A172 (cell line): ENCODE measurements at places on chromosomes 12 and 14. TPM values are rescaled to one million over a fixed set of nuclear protein-coding genes. Genes with fewer than 3 reads are reported as not detected.
A peak's percentile ranks its signal among the peaks of the same experiment; 100 is the strongest.

GRCh38 chr12:45226021-45226420 lies 10.1 kb downstream of the ANO6 start:
- no peak for DNase-seq

- no peak for DNase-seq
These were observed 111.9 kb downstream of the BEGAIN start for GRCh38 chr14:100475268-100475667.

Gene HCAR2
- total RNA-seq = not detected in 2 replicates

DNA sequence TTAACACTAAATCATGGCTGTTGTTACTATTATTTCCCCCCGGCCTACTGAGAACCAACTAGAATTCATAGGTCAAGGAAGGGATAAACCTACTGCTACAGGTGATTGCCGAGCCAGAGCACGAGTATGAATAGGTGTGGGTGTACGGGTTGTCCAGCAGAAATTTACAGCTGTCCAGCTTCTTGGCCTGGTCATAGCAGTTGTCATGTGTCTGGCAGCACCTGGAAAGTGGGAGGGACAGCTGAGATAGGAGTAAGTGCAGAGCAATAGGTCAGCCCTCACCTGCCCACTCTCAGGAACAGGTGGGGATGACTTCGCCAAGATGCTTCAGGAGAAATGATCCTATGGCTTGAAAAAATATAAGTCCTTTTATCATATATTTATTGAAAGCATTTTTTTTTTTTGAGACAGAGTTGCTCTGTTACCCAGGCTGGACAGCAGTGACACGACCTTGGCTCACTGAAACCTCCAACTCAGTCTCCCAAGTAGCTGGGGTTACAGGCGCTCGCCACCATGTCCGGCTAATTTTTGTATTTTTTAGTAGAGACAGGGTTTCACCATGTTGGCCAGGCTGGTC lies 2.6 kb downstream of the PLA2G1B start:
- no peak for DNase-seq

DNA sequence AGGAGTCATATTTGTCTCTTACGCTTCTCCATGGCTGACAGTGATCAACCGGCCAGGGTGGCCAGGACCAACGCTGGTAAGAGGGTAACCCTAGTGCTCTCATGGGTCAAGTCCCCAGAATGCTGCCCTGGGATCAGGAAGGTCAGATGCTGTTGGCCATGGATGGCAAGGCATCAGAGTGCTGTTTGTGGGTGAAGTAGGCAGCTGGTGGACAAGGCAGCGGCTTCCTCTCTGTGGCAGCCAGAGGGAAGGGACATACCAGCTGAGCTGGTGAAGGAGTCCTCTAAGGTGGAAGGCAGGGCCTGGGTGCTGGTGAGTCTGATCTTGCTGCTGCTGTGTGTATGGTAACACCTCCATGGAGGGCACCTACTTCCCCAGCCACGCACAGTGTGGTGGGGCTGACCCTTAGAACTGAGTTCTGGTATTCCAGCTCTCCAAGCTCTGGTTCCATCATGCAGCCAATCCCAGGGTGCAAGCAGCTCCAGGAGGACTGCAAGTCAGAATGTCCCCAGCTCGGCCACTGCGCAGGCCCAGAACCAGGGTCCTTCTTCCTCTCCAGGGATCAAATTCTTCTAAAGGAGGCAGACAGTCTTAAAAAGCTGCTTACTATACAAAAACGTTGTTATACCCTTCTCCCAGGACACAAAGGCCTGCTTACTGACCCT lies 13.4 kb upstream of the SMOC1 start:
- DNase-seq = no peak

DNA sequence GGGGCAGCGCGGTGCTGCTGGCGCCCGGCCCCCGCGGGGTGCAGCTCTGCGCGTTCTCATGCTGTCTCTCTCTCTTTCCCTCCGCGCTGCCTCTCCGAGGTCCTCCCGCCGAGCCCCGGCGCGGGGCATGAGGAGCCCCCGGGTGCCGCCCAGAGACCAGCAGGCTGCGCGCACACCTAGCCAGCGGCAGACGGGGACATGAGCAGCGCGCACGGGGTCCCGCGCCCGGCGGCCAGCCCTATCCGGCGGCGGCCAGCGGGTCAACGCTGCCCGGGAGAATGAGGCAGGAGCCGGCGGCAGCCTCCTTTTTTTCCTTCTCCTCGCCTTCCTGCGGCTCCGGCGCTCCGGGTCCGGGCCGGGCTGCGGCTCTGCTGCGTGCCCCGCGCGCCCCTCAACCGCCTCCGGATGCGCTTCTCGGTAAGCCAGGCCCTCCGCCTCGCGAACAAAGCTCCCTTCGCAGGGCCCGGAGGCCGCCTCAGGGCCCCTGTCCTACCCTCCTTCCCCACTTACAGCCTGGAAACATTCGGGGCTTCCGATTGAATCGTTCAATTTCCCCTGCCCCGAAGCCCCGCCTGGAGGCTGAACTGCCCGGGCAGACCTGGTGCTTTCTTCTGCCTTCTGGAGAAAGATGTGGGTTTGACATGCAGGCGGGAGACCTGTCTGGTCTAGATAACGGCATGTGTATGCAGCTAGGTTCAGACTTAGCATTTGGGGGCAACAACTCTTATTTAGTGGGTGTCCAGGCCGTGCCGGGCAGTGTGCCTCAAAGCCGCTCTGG lies at the start of gene TUNAR:
Gene TUNAR (plus strand): TSS at position 72 of the 778 bp plus-strand sequence.
- no peak for DNase-seq

Gene CPNE6
- not detected in 2 replicates for total RNA-seq

DNA sequence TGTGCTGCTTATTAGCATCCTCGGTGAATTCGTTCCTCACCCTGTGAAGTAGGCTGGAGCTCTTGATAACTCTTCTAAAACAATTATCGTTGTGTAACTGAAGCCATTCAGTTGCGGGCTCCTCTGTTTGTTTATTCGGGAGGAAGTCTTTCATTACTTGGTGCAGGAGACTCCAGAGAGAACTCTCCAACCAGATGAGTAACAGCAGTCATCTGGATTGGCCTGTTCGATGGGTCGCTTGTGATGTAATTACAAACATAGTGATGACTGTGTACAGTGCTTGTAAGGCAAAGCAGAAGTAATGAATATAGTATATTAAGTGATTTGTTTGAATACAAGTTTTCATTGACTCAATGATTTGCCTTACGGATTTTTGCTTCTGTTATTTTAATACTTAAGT lies 10.9 kb downstream of the ATP6V0A2 start:
- no peak for DNase-seq

- DNase-seq = no peak
These were observed 154.9 kb downstream of the KIF26A start for GRCh38 chr14:104293231-104293841.

- DNase-seq = no peak
These were observed 11.0 kb downstream of the PTGER2 start for GRCh38 chr14:52325126-52325525.

DNA sequence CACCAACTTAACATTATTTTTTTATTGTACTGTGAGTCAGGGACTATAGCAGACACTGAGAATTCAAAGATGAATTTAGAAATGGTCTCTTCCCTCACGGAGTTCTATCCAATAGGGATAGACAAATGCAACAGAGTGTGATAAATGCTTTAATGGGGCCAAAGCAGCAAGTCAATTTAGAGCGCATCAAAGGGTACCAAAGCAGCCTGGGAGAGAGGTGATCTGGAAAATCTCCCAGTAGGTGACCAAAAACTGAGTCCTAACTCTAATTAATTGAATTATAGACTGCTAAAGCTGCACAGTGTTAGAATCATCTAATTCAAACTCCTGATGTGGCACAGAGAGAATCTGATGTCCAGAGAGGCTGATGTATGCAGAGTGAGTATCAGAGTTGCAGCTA lies 2.6 kb downstream of the LIN7A start:
- DNase-seq = no peak

Gene TSPAN19
- not detected in 2 replicates for total RNA-seq

DNA sequence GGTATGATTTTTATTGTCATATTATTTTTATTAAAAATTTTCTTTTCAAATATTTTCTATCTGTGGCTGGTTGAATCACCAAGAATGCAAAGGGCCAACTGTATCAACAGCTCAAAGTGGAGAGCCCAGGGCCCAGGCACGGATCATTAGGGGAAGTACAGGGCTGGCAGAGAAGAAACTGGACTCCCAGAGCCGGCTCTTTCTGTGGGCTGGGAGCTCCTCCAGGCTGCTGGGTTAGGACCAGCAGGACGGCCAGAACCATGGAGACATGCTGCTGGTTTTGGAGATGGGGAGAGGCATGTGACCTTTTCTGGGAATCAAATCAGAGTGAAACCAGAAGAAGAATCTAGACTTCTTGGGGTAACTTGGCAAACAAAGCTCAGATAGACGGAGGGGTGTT lies 220.5 kb downstream of the CACNA1C start:
- no peak for DNase-seq

DNA sequence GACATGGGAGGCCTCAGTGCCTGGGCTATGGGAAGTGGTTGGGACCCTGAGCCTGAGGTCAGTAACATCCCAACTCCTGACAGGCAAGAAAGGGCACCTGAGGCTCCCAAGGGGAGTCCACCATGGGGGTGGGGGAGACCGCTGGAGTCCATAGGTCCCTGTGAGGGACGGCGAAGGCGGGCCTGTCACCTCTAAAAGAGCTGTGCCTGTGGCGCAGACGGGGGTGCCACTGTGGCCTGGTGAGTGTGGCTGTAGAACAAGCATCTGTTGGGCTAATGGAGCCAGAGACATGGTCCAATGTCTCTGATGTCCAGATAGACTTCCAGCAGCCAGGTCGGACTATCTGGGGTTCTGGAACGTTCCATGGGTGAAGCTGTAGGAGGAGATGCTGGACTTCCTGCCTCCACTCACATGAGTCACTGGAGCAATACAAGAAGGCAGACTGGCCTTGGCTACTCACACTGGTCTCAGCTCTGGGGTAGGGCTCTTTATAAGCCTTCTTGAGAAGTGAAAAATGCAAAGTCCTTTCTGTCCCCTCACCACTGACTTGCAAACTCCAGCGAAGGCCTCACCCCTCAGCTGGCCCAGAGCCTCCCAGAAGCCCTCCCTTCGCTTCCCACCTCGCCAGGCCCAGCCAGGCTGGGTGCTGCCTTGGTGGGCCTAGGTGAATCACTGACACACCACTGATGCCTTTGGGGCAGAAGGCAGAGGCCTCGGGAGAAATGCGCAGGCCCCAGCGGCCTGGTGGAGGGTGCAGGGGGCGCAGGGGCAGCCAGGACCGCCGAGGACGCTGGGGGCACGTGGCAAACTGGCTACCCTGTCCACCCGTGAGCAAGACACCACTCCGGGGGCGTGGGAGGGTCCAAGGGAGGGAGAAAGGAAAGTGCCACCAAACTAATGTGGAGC lies 1.1 kb upstream of the TRAF3 start:
- peak; percentile 30 for DNase-seq

DNA sequence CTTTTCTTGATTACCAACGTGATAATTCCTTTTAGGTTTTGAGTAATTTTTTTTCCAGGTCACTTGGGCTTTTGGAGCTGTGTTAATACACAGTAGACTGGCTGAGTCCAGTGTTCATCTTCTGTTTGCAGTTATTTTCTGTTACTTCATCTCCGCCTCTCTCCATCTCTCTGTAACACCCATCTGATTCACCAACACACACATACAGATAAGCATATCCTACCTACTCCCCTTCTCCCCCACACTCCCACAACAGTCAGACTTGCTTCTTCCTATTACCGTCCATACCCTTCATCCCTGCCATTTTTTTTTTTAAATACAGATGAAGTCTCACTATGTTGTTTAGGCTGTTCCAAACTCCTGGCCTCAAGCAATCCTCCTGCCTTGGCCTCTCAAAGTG lies 72.7 kb upstream of the MANSC4 start:
- no peak for DNase-seq

- DNase-seq = no peak
These were observed 13.4 kb downstream of the MYL2 start for GRCh38 chr12:110906985-110907384.

DNA sequence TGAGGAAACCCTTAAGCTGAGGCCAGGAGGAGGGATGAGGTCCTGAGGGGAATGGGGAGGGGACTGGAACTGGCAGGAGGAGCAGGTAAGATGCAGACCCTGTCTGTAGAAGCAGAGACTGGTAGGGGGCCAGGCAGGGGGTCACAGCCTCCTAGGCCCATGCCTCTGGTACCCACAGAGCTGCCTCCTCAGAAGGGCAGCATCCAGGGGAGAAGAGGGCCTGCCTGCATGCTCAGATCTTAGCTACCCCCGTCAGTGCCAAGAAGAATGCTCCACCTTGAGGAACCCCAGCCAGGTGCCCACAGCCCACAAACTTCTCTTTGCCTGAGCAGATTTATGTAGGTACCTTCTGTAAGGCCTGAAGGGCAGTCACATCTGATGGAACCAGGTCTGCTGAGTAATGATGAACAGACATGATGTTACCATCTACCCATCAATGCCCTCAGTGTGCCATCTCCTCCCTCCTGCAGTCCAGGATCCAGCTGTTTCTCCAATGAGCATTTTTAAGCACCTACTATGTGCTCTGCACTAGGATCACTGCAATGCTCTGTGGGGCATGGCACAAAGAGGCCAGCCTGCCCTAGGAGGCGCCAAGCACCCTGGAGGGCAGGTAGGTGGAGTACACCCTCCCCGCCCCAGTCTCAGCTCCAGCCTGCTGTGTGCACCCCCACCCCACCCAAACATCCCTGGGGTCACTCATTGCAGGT lies 24.8 kb upstream of the ZFP36L1 start:
- DNase-seq = no peak

GRCh38 chr14:75515629-75515996 lies 6.7 kb upstream of the BATF start:
- DNase-seq = no peak

DNA sequence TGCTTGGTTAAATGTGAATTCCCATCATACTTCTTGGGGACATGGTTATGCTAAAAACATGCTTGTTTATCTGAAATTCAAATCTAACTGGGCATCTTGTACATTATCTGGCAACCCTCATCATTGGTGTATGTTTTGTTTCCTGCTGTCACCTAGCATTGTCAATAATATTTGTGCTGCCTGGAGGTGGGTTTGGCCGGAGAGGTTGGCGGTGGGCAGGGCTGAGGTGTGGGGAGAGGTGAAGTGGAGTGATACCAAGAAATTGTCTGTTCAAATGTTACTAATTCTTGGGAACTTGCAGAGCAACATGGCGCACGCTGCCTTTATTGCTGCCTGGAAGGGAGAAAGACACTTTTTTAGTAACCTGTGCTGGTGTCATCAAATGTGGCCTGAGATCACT lies 280.5 kb downstream of the VRK1 start:
- no peak for DNase-seq

DNA sequence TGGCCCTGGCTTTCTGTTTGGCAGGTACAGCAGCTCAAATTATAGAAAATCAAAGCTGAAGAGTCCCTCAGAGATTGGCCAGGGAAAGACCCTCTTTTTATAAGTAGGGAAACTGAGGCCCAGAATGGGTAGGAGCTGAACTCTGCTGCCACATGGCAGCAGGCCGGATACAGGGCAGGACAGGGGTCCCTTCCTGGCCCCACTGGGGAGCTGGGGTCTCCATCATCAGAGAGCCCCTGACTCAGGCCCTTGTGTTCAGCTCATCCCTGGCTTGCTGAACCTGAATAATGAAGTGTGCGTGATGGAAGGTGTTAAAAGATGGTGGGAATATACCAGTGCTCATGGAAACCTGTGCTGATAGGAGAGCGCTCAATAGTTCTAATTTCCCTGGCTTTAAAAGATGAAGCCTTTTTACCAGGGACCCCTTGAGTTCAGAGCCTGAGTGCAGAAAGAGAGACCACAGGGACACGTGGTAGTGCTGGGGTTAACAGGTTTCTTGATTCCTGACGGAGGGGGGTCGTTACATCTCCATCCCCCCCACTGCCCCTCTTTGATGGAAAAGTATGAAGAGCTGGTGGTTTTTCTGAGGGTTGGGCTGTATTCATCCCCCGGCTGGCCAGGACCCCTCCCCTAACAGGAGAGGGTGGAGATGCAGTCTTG lies 4.4 kb downstream of the DLK1 start:
- DNase-seq = no peak
